ENCODE measurements at places on chromosomes 12 and 14.

DNA sequence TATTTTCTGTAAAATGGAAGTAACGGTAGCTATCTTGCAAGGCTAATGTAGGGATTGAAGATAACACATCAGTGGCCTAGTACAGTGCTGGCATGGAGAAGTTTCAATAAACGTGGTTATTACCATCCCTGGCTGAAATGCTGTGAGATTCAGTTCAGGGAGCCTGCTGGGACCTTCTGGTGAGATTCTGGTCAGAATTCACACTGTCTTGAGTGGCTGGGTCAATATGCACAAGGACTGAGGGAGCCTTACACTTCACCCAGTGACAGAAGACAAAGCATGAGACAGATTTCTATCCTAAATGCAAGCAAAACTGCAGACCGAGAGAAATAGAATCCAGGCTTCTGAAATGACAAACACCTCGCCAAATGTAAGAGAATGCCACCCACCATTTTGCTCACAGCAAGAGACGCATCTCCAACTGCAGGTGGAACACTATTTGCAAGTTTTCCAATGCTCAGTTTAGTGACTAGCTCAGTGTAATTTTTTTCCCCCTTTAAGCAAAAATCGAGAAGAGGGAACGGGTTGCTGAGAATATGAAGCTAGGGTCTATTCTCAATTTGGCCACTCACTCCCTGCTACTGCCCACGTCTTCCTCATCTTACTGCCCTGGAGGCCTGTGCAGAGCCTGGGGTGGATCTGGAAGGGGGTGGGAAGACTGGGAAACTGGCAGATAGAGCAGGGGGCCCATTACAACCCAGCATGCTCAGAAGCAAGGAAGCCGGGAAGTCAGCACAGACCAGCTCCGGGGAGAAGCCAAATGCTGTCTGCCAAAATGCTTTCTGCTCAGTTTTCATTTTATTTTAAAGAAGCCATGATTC, 201.3 kb downstream of the TTC7B start:
- no peak for DNase-seq

- no peak for DNase-seq
Measured at GRCh38 chr12:42325326-42325652, 605 bp downstream of the ZCRB1 start.

DNA sequence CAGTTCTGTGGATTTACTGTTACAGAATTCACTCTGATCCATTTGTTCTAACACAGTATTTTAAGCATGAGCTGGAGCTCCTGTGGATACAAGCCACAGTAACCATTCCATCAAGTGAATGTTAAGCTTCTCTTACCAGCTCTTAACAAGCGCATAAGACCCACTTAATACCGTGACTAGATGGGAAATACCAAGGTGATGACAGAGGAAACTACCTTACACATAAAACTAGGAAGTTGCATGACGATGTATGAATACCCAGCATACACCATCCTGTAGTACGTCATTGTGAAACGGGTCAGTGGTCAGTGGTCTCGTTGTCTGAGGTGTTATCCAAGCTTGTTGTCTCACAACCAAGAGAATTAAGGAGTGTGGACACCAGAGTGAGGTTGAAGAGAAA, 2.0 kb upstream of the GALC start:
- peak; percentile 96 for DNase-seq

GRCh38 chr12:52356762-52357580, 10.3 kb downstream of the KRT85 start:
- no peak for DNase-seq

- DNase-seq, result no peak
Measured at GRCh38 chr12:103905730-103906349, 24.4 kb upstream of the HSP90B1 start.

- no peak for DNase-seq
Measured at GRCh38 chr14:61899497-61899896, 137.3 kb downstream of the SNAPC1 start.

DNA sequence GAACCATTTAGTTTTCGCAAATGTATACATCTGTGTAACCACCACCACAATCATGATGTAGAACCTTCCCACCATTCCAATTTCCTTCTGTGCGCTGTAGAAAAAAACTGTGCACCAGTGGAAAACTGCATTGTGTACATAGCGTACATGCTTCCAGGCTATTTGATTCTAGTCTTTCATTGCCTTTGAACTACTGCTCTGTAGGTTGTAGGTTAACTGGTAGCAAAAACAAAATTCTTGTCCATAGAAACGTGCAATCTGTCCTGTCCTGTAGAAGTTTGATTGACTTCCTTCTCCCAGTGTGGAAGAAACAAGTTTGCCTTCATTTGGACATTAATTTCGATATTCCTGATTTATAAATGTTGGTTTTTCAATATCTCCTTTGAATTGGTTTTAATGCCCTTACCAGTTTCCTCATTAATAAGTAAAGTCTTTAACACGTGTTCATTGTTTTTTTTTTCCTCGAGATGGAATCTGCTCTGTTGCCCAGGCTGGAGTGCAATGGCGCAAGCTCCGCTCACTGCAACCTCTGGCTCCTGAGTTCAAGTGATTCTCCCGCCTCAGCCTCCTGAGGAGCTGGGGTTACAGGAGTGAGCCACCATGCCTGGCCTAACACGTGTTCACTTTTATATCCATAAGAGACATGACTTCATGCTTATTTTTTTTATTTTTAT, 3.6 kb upstream of the ISM2 start:
- no peak for DNase-seq

GRCh38 chr12:26058308-26058707, 66.5 kb downstream of the BHLHE41 start:
- DNase-seq, result no peak

- peak; percentile 55 for DNase-seq
Measured at GRCh38 chr12:94336211-94336925, 123.3 kb downstream of the CEP83 start.

GRCh38 chr14:32818581-32818980, 120.1 kb upstream of the NPAS3 start:
- no peak for DNase-seq

- DNase-seq, result no peak
Measured at GRCh38 chr12:28486521-28486920, 296.3 kb downstream of the CCDC91 start.

GRCh38 chr14:104600141-104600643, 4.4 kb downstream of the TMEM179 start:
- DNase-seq, result no peak

DNA sequence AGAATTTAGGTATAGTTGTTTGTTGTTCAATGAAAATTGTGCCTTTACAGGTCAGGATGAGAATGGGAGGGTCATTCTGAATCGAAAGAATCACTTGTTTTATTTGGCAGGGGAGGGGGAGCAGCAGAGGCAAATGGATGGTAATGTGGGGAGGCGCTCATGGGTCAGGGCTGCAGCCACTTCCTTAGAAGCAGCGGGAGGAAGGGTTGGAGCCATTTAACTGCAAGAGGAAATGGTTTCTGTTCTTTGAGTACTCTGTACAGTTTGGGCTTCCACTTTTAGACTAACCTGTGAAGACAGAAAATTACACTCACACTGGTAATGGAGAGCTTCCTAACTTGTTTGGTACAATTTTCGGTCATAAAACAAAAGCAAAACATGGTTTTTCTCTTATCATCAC, 57.2 kb downstream of the PIWIL1 start:
- no peak for DNase-seq

GRCh38 chr12:39935275-39935674, 170.6 kb downstream of the SLC2A13 start:
- no peak for DNase-seq

DNA sequence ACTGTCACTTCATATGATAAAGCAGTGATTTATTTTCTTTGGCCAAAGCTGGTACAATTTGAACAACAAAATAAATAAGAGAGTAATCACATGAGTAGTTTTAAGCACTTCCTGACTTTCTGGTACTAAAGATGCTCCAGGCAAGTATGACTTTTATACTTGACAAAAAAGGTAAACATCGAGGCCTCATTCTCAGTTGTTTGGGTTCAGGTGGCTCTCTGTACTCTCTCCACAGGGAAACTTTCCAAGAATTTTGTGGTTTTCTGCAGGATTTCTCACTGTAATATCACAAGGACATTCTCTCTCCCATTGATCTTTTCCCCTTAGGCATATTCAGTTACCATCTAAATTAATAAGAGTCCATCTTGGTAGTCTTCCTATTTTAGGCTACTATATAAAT, 26.6 kb upstream of the KCNC2 start:
- DNase-seq, result no peak

- no peak for DNase-seq
Measured at GRCh38 chr12:78402366-78403134, 462.0 kb upstream of the SYT1 start.

DNA sequence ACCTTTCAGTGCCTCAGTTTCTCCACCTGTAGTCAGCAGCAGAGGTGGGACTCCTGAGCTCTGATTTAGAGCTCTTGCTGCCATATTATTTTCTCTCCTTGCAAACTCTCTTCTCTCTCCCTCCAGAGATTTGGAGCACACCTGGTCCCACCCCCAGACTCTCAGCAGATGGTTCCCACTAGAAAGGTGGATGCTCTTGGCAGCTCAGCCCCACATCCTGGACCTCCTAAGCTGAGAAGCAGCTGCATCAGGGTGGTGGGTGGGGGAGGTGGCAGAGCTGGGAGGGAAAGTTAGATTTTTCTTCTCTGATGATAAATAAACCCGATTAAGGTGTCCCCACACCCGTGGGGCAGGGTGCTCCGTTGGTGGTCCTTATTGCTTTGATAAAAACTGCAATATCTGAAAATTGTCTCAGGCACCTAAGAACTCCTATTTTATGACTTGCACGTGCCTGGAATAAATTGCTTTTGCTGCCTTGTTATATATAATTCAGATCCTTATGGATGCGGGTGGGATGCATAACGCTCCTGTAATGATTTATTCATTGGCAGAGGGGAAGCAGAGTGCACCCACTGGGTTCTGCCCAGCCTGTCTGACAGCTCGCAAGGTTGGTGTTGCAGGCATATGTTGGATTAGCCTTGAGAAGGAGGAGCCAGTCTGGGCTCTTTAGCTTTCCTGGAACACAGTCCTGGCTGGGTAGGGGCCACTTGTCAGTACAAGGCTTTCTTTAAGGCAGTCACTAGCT, 214.2 kb downstream of the SUDS3 start:
- no peak for DNase-seq

- no peak for DNase-seq
Measured at GRCh38 chr12:52027085-52027843, 20.5 kb downstream of the TAMALIN start.

DNA sequence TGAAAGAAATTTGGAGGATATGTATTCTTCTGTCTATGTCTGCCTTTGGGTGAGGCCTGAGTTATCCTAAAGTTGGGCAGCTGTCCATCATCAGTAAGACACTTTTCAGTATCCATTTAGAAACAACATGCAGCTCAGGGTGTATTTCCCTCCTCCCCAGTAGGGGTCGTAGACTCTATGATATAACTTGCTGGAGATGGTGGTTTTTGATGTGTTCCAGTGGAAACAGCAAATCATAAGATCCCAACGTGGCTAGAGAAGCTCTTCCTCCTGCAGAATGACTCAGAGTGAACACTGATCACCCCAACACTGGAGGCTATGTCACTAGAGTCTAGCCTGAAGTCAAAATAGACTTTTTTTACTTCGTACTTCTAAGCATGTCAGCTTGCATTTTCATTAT, 331.6 kb upstream of the STXBP6 start:
- DNase-seq, result no peak

- DNase-seq, result no peak
Measured at GRCh38 chr12:128974881-128975280, 121.6 kb downstream of the GLT1D1 start.

- DNase-seq, result no peak
Measured at GRCh38 chr12:119695034-119695433, 27.1 kb downstream of the PRKAB1 start.

- no peak for DNase-seq
Measured at GRCh38 chr12:126727218-126728075, 1539.5 kb upstream of the TMEM132C start.

GRCh38 chr12:105167346-105167745, 59.8 kb downstream of the WASHC4 start:
- DNase-seq, result no peak

GRCh38 chr12:72485017-72485701, 213.0 kb downstream of the TRHDE start:
- no peak for DNase-seq

- DNase-seq, result no peak
Measured at GRCh38 chr12:125458552-125459268, 393.5 kb downstream of the AACS start.

- DNase-seq, result no peak
Measured at GRCh38 chr14:44896275-44897040, 65.3 kb downstream of the KLHL28 start.

DNA sequence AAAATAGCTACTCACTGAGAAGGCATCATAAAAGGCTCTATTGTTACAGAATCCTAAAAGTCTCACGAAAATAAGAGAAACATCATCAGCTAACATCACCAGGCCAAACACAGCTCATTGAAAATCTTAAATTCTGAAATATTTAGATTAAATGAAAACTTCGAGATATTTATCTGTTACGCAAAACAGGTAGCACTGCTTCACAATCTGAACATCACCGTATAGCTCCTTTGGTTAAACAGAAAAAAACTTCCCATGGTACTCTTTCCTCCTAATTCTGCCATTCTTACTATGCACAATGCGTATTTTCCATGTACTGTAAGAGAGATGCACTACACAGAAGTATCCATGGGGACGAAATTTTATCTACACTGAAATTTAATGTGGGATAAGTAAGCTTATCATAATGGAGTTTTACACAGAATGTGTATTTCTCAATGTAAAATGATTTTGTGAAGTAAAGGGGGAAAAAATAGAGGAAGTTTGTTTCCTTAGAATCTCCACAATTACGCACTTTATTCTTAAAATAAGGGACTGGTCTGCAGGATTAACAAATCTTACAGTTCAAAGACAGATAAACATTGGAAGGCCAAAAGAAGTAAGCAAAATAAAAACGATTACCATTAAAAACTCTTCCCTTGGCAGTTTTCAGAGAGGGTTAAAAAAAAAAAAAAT, 1.9 kb downstream of the SGPP1 start:
- peak; percentile 23 for DNase-seq

DNA sequence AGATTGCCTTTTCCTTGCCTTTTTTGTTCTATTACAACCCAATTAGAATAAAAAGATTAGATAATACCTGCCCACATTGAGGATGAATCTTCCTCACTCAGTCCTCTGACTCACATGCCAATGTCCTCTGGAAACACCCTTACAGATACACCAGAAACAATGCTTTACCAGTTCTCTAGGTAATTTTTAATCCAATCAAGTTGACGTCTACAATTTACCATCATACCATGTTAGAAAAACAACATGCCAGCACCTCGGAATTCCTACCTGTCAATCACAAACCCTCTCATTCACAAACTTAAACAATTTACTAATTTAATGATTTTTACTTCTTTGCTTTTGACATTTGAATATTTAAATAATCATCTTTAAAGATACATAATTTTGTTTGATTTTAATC, 953.8 kb downstream of the TRHDE start:
- DNase-seq, result no peak

DNA sequence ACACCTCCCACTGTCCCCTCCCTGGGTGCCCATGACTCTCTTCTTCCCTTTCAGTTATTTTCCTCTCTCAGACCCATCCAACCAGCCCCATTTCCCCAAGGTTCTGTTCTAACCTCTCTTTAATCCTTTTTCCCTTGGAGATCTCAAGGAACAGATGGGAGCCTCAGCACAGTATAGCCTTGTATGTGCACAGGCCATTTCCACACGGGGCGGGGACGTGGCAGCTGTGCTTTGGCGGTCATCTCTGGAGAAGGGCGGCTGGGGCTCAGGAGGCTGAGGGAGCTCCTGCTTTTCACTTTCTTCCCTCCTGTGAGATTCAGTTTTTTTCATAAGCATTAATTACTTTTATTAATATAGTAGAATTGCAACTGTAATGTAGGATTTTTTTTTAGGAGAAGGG, 212.2 kb downstream of the ZFP36L1 start:
- no peak for DNase-seq
